GM04503 (cell line): ENCODE measurements at places on chromosomes 5 and 9.

DNA sequence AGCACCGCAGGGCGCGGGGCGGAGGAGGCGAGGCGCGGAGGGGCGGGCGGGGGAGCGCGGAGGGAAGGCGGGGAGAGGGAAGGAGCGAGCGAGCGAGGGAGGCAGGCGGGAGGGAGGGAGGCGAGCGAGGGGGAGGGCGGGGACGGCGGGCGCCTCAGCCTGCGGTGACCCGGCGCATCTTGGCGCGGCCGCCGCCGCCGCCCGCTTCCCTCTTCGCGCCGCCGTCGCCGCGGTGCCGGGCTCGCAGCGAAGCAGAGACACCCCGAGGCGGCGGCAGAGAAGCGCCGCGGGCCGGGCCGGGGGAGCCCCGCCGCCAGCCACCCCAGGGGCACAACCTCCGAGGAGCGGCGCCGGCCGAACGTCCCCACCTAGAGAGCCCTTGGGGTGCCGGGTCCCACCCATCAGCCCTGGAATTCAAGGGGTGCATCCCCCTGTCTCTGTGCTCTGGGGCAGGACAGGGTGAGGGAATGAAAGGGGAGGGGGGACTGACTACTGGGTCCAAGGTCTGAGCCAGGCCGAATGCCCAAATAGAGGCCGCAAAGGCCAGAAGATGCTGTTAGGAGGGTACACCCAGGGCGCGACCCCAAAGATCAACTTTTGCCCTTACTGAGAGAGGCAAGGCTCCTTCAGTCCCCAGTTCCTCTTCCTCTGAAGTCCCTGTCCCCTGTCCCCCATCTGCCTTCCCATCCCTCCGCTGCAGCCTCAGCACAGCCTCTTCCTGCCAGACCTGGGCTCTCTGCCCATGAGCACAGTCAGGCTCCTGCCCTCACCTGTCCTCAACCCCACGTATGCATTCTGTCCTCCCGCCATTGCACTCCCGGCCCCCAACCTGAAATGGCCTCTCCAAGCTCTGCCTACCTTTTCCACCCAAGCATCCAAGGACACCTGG, at the start of gene ADAMTS2:
Gene ADAMTS2 (minus strand): TSS at position 29 of the 889 bp plus-strand sequence. CDS start 133 bp downstream, outside the sequence.
- DNase-seq = no peak

GRCh38 chr9:96612105-96612965, 7.3 kb downstream of the CDC14B start:
- DNase-seq = peak; percentile 89

DNA sequence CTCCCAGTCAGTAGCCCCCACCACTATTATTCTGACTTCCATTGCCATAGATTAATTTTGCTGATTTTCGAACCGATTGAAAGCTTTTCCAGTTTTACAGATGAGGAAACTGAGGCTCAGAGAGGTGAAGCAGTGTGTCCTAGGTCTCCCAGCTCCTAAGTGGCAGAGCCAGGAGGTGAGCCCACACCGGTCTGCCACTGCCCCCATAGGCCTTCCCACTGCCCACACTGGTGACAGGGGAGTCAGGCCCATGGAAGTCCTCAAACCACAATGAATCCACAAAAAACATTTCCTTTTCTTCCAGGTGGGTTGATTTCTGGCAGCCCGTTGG, 54.9 kb upstream of the RPL26L1 start:
- DNase-seq = no peak

GRCh38 chr5:10745133-10745532, 15.9 kb downstream of the DAP start:
- no peak for DNase-seq

DNA sequence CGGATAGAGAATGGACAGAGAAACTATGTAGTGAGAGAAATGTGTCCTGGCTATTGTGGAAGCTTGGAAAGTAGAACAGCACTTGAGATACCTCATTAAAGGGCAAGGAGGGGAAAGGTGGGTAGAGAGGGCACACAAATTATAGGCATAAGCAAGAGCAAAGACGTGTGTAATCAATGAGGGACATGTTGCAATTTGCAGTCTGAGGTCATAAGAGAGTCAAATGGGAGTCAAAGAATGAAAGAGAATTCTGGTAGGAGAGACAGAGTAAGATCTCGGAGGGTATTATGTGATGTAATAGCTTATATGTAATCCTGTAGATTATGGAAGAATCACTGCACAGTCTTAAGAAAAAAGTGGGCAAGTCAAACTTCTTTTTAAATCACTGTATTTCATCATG, 312.0 kb upstream of the RGMB start:
- DNase-seq = no peak

DNA sequence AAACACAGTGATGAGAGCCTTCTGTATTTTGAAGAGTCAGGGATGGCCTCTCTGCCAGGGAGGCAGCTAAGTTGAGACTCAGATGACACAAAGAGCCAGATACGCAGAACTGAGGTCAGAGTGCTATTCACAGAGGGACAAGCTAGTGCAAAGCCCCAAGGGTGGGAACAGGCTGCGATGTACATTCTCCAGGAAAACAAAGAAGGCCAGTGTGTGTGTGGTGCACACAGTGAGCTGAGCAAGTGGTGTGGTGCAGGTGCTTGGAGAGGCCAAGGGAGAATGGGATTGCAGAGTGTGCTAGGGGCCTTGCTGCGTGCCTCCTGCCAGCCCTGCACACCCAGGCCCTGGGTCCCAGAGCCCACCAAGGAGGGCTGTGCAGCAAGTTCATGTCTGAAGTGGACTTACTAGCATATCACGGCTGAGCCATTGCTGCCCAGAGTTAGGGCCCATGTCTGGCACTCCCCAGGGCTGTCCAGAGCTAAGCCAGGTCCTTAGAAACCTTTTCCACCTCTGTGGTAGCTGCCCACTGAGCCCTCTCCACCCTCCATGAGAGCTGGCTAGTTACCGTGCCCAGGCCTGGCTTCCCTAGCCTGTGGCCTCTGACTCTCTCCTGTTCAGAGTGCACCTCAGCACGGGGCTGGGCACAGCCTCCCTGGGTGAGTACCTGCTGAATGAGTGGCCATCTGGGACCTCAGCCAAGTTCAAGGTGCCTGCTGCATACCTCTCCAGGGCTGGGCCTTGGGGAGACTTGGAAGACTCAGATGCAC, 9.3 kb downstream of the SLC25A48 start:
- no peak for DNase-seq

GRCh38 chr9:13386935-13387733, 107.6 kb upstream of the MPDZ start:
- DNase-seq = peak; percentile 87

- DNase-seq = no peak
Observed at GRCh38 chr9:93595861-93596365, 19.5 kb downstream of the PHF2 start.

DNA sequence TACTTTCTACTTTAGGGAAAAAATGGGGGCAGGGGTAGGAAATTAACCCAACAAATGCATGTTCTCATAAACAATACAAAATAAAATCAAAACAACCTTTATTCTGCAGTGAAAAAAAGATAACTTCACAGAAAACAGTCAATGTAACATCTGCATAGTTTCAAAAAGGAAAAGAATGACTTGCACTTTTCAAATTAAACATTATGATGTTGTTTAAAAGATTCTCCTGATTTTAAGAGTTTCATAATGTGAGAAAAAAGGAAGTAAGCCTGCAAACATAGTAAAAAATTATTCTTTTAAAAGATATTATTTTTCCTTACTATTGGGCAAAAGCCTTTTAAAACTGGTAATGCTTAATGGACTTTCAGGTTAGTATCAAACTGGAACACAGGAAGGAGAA, 7.6 kb downstream of the C9orf72 start:
- no peak for DNase-seq

GRCh38 chr5:72177538-72177937, 70.3 kb downstream of the MAP1B start:
- DNase-seq = no peak

GRCh38 chr9:134925011-134925511, 7.3 kb upstream of the FCN1 start:
- DNase-seq = no peak

GRCh38 chr5:14977058-14977685, 105.6 kb upstream of the ANKH start:
- DNase-seq = no peak

DNA sequence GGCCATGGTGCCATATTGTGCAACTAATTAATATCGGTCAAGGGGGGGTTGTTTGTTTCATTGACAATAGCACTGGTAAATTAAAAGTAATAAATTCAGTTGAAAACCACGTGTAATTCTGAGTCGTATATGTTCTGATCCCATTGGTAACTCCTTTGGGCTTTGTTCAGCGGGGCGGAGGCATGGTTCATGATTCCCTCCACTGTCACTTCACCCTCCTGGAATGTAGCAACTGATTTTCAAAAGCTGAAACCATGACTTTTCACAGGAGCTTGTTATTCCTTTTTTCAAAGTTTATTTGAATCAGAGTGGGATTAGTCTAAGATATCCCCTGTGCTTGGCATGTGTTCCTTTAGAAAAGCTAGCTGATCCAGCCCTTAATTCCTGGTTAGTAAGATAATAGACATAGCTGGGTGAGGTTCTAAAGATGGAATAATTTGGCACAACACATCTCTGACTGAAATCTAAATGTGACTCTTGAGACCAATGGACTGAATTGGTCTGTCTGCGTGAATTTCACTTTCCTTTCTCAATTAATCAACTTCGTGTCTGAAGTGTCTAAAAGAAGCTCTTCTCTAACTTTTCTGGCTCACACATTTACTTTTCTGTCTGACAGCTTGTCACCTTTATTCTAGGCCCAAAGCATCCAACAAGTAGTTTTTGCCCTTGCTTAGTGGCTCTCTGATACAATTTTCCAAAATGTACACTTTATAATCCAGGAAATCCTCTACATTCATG, 185.7 kb upstream of the VCAN start:
- no peak for DNase-seq

- DNase-seq = no peak
Observed at GRCh38 chr9:21996858-21997257, 2.3 kb downstream of the CDKN2B-AS1 start.

- DNase-seq = no peak
Observed at GRCh38 chr5:160675988-160676387, 176.0 kb downstream of the ATP10B start.

- DNase-seq = no peak
Observed at GRCh38 chr5:1129711-1130055, 17.8 kb upstream of the SLC12A7 start.

DNA sequence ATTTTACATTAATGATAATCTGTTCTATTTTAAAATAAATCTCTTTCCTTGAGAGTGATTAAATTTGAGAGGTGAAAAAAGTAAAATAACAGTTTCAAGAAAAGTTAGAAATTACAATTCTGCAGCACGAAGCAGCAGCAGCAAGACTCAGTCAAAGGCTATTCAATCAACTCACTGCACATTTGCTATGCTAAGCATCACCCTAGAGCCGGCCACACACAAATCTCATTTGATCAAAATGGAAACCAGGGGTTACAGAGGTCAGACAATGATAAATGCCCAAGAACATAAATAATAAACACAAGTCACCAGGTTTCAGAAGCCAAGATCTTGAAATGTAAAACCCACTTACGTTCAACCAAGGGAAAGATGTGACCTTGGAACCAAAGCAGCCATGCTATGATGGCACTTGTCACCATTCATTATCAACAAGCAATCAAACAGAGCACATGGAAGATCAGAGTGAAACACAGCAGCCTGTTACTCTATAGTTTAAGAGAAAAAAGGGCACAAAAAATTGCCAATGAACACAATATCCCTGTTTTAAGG, 136.0 kb downstream of the EPB41L4A start:
- DNase-seq = no peak

GRCh38 chr9:136576269-136576626, 30.4 kb upstream of the NOTCH1 start:
- no peak for DNase-seq

GRCh38 chr5:175617447-175617846, 40.4 kb upstream of the HRH2 start:
- DNase-seq = no peak

DNA sequence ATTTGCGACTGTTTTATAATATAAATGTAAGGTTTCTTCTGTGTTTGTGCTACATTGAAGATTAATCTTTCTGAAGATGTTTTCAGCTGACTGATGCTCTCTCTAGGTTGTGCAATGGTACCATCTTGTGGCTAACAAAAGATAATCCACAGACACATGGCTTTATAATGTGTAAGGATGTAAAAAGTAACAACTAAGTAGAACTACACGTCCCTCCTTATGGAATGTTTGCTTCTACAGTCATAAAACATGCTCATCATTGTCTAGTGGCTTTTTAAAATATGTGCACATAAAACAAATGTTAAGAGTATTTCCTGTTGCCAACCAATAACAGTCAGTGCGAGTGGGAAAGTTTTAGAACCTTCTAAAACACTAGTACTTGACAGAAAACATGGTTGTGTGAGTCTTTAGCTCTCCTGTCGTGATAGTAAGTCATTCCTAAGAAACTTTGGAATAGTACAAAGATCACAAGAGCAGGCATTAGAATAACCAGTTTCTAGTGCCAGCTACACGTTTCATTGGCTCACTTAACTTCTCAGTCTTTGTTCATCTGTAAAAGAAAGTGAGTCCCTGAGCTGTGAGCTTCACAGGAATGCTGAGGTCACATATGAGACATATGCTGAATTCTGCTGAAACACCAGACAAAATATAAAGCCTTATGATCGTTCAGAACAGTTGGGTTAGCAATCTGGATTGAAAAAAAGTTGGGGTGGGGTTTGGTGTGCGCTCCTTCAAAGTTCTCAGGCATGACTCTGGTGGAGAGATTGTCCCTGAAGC, 75.7 kb upstream of the GLIS3 start:
- peak; percentile 75 for DNase-seq

- DNase-seq = no peak
Observed at GRCh38 chr5:56862909-56863308, 46.5 kb upstream of the SETD9 start.

GRCh38 chr5:121027636-121028035, 563.5 kb downstream of the PRR16 start:
- DNase-seq = no peak

DNA sequence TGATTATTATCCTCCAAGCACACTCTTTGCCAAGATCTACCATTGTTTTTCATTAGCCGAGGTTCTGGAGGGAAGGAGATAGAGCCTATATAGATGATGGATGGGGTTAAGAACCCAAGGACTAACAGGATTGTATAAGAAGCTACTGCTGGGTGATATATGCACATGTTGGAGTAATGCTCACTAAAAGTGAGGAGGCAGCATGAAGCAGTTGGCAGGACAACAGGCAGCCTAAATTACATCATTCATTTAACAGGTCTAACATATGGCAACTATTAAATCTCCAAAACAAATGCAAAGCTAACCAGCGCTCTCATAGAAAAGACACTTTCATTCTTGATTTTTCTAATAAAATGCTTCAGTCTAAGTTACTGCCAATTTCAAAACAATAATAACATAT, 293.2 kb downstream of the EPB41L4A start:
- DNase-seq = no peak

DNA sequence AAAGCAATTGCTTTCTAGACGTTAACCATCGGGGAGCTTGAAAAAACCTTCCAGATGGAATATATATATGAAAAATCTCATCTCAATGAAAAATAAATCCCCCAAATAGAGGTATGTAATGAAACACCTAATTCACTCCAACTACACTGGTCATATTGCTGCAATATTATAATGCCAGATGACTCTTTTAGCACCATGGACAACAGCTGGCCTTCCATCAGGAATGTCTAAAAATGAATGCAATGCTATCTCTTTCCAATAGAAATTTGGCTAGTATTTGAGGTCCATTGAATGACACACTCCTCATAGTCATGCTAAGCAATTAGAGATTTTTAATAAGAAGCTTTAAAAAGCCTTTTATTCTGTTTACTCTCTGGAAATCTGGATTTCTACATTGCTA, 340.2 kb upstream of the BRINP1 start:
- DNase-seq = no peak

- DNase-seq = peak; percentile 58
Observed at GRCh38 chr5:111859533-111860270, 102.7 kb upstream of the NREP start.

- no peak for DNase-seq
Observed at GRCh38 chr9:12955510-12956163, 180.8 kb downstream of the LURAP1L start.
